IMR-90 (cell line): ENCODE measurements at places on chromosomes 13 and 19. TPM values are rescaled to one million over a fixed set of nuclear protein-coding genes. Genes with fewer than 3 reads are reported as not detected.

Gene FUT6
- not detected in 2 replicates for polyA plus RNA-seq

Gene POU4F1
- polyA plus RNA-seq, result 0.02 TPM in 1 of 2 replicates, not detected in the other

Gene SLC10A2
- polyA plus RNA-seq, result not detected in 2 replicates

Gene NKPD1
- polyA plus RNA-seq, result 0.09 and 0.14 TPM in 2 replicates

Gene OR7C1
- polyA plus RNA-seq, result not detected in 2 replicates

Gene PRKCG
- polyA plus RNA-seq, result 0.04 TPM in 1 of 2 replicates, not detected in the other

Gene ZNF177
- 0.76 and 0.87 TPM in 2 replicates for polyA plus RNA-seq

Gene CEACAM4
- polyA plus RNA-seq, result not detected in 2 replicates

Gene ATP4B
- not detected in 2 replicates for polyA plus RNA-seq

Gene SPTBN4
- 0.59 and 0.91 TPM in 2 replicates for polyA plus RNA-seq

Gene NTN5
- polyA plus RNA-seq, result 0.11 and 0.19 TPM in 2 replicates

Gene LILRB4
- not detected in 2 replicates for polyA plus RNA-seq

Gene PRMT1
- 497 and 529 TPM in 2 replicates for polyA plus RNA-seq
